ENCODE measurements at places on chromosomes 11 and 22.

DNA sequence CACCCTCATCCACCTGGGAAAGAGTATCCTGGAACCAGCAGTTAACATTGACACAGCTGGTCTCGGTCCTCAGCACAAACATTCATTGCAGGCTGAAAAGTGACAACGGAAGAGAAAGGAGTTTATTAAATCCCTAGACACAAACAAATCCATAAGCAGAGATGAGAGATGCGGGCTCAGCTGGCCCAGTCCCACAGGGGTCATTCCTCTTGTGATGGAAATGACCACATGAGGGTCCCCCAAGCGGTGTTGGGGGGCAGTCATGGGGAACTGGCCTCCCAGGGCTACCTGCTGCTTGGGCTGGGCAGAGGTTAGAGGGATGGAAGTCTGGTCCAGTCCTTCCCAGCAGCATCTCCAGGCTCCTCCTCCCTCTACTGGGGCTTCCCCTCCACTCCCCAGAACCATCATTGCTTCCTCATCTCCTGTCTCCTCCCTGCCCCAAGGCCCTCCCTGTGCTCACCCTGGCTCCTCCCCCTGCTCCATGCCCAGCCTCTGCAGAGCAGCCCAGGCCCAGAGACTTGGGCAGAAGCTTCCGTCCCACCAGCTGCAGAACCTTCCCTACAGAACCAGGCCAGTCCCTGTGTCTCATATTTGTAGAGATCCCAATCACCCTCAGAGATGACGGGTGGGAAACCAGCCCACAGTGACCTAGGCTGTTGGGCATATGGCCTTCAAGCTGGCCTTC lies 5.4 kb upstream of the IGLL5 start:
- no peak for DNase-seq

DNA sequence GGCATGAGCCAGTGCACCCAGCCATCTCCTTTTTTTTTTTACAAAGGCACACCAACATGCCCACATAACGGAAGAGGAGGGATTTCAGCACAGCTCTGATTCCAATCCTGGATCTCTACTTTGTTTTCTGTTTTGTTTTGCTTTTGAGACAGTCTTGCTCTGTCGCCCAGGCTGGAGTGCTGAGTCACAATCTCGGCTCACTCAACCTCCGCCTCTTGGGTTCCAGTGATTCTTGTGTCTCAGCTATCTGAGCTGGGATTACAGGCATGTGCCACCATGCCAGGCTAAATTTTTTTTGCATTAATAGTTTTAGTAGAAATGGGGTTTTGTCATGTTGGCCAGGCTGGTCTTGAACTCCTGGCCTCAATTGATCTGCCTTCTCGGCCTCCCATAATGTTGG lies 28.1 kb downstream of the VSTM5 start:
- DNase-seq: no peak

GRCh38 chr22:24240381-24240780 lies 4.5 kb downstream of the GGT5 start:
- DNase-seq: no peak

- no peak for DNase-seq
Measured at GRCh38 chr22:29012101-29012433, 49.6 kb downstream of the C22orf31 start.

- no peak for DNase-seq
Measured at GRCh38 chr11:118102721-118103261, 16.0 kb upstream of the SMIM35 start.

DNA sequence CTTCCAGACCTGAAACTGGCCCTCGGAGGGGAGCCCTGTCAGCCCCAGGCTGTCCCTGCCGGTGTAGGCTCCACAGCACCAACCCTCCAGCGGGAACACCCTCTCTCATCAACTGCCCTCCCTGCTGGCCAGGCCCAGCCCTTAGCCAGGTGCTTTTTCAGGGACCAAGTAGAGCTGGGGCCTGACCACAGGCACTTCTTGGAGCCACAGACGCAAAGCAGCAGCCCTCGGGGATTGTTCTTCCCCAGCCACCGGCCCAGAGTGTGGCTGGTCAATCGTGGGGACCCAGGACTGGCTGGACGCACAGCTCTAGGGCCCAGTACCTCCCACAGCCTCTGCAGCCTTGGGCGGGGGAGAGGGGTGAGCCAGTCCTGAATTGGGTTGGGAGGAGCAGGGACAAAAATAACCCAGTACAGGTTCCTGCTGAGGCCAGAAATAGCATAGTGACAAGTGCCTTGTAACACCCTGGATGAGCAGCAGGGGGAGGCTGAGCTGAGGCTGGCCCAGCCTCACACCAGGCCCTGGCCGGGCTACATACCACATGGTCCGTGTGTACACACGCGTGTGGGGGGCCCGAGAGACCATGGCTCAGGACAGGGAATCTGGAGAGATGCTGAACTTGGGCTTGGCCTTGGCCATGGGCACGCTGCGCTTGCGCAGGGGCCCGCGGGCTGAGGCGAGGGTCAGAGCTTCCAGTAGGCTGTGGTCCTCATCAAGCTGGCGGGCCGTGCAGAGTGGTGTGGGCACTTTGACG lies 2.0 kb downstream of the KCNJ11 start:
- no peak for DNase-seq

DNA sequence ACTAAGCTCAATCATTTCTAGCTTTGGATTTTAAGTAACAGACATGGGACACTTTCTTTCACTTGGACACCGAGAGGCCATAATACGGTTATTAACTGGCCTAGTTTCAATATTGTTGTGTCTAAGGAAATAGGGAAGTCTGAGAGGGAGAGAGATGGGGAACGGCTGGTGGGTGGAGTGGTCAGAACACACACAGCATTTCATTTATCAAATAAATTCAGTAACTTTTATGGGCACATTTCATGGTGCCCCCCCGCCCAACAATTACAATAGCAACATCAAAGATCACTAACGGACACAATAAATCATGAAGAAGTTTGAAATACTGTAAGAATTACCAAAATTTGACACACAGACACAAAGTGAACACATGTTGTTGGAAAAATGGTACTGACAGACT lies 10.7 kb downstream of the PRPF19 start:
- no peak for DNase-seq

DNA sequence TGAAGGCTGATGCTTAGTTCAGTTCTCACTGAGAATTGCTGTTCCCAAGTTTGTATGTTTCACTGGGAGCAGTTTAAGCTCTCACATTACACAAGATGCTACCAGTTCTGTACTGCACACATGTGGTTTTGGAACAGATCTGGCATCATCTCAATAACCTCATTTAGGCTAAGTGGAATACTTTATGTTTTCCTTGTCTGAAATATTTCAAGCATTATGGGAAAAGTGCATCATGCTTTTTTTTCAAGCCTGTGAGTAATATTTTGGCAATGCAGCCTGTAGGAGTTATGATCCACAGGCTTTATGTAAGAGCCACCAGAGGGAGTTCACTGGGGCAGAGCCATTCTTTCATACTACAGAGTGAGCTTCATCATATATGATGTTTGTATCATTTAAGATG lies 141.5 kb downstream of the OR4C45 start:
- no peak for DNase-seq

- no peak for DNase-seq
Measured at GRCh38 chr22:19800761-19801244, 40.2 kb downstream of the TBX1 start.

DNA sequence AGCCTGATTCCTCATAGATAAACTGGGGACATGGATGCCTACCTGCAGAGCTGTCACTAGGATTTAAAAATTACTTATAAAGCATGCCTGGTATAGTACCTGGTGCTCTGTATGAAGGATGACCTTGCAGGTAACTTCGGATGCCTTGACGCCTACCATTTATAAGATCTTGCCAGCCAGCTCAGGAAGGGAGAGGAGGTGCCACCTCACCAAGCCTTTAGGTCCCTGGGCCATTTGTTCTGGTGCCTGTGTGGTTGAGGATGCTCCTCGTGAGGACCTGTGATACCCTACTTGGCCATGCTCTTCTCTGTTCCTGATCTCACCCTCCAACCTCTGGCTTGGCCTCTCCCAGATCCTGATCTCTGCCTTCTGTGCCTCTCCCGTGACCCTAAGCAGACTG lies 85.2 kb downstream of the FDX1 start:
- no peak for DNase-seq

DNA sequence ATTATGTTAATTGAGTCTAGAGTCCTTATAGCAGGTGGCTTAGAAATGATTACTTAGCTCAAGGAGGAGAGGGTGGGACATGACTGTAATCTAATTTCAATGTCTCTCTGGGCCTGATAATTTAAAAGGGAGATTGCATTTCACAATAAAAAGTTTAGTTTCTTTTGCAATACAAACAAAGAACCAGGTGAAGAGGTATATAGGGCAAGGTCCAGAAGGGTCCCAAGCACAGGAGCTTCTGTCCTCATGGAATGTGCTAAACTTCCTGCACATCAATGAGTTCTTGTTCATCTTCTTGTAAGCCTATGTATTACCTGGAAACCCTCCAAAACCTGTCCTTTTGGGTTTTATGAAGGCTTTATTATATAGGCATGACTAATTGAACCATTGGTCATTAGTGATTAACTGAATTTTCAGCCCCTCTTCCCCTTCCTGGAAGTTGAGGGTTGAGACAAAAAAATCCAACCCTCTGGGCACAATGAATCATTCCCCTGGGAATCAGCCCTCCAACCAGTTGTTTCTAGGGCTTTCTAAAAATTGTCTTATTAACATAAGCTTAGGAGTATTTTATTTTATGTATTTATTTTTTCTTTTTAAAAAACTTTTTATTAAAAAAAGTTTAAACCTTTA lies 37.6 kb downstream of the MS4A2 start:
- no peak for DNase-seq

GRCh38 chr11:65887723-65888162 lies 528 bp downstream of the FIBP start:
- DNase-seq: no peak

DNA sequence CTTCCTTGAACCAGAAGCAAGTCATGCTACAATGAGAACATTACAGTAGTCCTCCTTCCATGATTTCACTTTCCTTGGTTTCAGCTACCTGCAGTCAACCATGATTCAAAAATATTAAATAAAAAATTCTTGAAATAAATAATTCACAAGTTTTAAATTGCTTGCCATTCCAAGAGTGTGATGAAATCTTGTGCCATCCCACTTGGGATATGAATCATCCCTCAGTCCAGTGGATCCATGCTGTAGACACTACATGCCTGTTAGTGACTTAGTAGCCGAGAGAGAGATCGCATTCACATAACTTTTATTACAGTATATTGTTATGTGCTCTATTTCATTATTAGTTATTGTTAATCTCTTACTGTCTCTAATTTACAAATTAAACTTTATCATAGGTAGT lies 6.0 kb downstream of the HOATZ start:
- no peak for DNase-seq

DNA sequence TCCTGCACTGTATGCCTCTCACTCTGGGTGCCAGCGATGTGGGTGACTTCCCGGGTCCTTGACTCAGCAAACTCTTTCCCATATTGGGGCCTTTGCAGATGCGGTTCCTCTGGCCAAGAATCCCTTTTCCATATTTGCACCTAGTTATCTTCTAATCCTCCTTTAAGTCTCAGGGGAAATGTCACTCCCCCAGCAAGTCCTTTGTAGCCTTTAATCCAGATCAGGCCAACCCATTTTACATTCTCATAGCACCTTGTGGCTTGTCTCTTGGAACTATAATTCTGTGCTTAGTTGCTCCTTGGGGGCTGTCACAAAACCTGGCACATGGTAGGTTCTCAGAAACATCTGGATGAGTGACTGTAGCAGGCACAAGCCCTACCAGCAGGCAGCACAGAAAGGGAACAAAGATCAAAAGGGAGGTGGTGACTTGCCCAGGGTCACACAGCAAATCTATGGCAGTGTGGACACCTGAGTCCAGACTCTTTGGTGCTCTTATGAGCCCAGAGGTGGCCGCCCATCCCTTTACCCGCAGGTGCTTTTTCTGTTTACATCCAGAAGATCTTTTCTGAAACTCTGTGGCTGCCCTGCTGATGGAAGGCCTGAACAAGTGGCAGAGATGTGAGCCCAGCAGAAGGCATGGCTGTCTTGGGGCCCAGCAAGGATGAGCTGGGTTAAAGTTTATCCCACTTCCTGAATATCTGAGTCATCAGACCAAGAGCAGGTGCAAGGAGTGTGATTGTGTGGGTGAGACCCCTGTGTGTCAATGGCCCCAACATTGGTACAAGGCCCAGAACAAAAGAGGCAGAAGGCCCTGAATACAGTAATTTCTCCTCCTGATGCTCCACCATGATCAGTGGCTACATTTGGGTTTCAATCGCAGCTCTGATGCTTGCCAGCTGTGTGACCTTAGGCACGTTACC lies 78.6 kb upstream of the GRK3 start:
- DNase-seq: no peak

DNA sequence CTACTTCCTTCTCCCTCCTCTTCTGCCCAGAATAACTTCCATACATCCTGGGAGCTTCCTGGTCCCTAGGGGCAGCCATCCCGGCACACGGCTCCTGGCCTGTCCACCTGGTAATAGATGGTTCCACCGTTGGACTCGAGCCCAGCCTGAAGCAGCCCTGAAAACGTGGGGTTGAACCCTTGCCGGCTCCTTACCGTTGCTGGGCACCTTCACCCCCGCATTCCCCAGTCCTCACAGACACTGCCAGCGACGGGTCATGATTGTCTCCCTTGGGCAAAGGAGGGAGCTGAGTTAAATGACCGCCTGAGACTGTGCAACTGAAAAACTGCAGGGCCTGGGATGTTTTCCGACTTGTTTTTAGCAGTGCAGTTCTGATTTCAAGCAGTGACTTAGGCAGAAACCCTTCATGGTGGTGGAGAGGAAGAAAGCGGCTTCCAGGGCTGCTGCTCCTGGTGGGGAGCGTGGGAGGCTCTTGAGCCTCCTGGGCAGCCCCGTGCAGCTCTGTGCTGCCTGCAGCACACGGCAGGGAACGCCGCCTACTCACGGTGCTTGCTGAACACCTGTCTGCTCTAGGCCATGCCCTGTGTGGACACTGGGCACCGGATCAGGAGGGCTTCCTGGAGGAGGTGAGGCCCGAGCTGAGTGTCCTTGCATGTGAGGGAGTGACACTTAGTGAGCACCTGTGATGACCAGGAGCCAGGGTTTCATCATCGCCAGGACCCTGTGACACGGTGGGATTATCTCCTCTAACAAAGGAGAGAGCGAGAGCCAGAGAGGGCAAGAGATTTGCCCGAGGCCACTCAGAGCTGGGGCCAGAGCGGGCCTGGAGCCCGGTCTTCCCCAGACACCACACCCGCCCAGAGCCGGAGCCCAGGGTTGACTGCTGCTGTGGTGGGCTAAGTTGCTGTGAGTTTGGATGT lies 77.4 kb downstream of the FBLN1 start:
- DNase-seq: no peak

GRCh38 chr22:32830473-32830872 lies 29.0 kb downstream of the TIMP3 start:
- no peak for DNase-seq

- no peak for DNase-seq
Measured at GRCh38 chr22:42901790-42902508, 44.9 kb upstream of the ARFGAP3 start.

GRCh38 chr11:8068605-8069221 lies 12.3 kb upstream of the TUB start:
- no peak for DNase-seq

GRCh38 chr11:112771851-112772250 lies 189.4 kb upstream of the NCAM1 start:
- DNase-seq: no peak

DNA sequence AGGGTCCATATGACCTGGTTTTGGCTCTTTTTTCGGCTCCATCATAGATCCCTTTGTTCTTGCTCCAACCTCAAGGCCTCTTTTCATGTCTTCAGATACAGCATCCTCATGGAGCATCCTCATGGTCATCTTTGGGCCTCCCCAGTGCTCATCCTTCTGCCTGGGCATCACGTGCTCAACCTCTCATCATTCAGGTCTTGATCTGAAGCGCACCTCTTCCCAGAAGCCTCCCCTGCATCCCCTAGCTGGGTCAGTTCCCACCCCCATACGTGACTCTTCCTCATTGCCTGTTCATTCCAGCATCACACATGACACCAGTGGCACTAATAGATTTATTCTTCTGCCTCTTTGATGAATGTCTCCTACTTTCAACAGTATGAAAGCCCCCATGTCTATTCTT lies 192.2 kb downstream of the MIAT start:
- no peak for DNase-seq
